Activated naive CD4-positive, alpha-beta T cell treated with anti-CD3 and anti-CD28 coated beads, Interleukin-2, amount 10 ng/mL, durations not matched to agents 7 days and 5 days (primary cell): ENCODE measurements at places on chromosomes 7 and 10.
A peak's percentile ranks its signal among the peaks of the same experiment; 100 is the strongest.

GRCh38 chr7:159030490-159031134 is 114.1 kb downstream of the VIPR2 start:
- DNase-seq = peak; percentile 44

DNA sequence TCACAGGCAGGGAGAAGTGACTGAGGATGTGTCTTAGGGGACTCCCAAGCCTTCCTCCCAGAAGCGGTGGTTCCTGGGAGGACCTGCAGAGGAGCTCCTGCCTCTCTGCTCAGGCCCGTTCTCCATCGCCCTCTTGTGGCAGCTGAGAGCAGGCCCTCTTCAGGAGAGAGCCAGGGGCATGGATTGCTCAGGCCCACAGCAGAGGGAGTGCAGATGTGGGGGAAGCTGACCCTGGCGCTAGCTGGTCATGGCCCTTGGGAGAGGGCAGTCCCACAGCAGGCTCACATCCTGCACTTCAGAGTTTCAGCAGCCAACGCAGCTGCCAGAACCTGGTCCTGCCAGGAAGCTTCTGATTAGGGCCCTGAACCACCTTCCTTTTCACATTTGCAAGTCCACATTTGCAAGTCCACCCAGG is 94.8 kb upstream of the TARP start:
- peak; percentile 84 for DNase-seq

DNA sequence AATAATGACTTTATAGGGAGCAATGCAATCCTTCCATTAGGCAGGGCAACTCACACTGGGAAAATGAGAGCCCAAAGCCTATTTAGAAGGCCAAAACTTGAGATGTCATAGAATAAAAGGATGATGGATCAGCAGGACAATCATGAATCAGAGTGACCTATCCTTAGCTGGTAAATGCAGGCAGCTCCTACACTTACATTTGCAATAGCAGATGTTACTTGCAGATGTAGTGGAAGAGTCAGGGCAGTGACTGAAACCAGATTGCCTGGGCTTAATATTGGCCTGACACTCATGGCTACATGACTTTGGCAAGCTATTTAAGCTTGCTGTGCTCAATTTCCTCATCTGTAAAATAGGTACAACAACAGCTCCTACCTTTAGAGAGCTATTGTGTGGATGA is 98.7 kb downstream of the PRTFDC1 start:
- no peak for DNase-seq

GRCh38 chr10:71763352-71764127 is 9.8 kb downstream of the VSIR start:
- DNase-seq = no peak

- DNase-seq = no peak
Measured at GRCh38 chr7:130446259-130446658, 5.4 kb upstream of the CEP41 start.

DNA sequence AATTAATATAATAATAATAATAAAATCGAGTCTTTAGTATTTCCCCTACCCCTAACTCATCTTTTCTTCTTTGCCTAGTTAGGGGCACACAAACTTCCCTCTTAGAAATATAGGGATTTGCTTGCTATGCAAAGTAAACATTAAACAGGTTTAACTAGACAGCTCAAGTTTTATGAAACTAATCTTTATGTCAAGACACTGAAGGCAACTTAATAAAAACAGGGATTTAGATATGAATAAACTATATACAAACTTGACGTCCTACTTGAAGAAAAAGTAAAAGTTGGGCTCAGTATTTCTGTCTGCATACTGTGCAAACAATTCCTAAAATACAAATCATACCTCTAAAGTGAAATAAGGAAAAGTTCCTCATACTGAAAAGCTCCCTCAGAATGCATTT is 52.1 kb upstream of the CAV2 start:
- no peak for DNase-seq

- no peak for DNase-seq
Measured at GRCh38 chr7:98204670-98205069, 6.6 kb upstream of the BHLHA15 start.

DNA sequence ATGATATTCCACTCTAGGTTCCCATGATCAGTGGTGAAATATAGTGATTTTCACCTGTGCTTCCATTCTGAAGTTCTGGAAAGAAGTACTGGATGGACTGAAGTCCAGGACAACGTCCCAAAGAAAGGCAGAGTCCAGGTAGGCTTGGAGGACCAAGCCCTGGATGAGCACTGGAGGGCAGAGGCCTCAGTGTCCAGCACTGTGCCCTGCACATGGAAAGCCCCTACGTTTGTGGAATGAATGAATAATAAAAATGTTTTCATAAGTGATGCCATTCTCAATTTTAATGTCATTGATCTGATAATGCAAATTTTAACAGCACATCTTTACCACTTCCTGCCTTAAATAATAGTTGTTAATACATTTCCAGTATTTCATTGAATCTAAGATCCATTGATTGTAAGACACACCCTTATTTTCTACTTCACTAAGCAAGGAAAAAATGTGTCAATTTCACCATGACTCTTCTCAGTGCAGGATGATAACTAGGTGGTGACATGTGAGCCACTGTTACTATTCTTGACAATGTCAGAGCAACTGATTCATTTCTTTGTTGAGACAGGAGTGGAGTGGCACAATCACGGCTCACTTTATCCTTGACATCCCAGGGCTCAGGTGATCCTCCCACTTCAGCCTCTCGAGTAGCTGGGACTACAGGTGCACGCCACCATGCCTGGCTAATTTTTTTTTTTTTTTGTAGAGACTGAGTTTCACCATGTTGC is 35.2 kb downstream of the ZNF783 start:
- no peak for DNase-seq

DNA sequence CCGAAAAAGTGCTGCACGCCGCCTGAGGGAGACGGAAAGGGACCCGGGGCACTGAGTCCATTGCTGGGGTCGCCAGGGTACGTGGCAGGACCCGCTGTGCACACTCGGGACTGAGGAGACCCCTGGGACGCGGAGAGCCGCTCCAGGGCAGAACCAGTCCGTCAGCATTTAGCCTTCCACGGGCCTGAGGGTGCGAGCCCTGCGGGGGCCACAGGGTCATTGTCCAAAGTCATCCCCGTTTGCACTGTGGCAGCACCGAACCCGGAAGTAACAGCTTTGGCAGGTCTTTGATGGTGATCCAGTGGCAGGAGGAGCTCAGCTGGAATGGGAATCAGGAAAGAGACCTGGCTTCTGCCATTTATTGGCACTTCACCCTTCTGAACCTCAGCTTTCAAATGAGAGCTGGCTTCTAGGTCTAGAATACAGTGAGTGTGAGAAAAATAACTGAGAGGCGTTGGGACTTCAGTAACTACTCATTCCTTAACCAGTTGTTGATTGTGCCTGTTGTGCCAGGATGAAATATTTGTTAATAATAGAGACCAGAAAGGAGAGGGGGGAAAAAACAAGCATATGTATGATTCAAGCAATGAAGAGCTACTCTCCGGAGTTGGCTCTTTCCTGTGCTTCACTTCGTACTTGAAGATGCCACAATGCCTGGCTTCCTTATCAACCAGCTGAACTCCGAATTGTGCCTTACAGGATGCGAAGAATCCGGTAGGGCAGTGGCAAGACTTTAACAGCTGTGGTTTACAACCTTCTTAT is 811 bp upstream of the ARHGAP12 start:
- DNase-seq = peak; percentile 34
